Liver (tissue), 10 donors: ENCODE measurements at places on chromosomes 12 and 14. TPM values are rescaled to one million over a fixed set of nuclear protein-coding genes. Genes with fewer than 3 reads are reported as not detected.

DNA sequence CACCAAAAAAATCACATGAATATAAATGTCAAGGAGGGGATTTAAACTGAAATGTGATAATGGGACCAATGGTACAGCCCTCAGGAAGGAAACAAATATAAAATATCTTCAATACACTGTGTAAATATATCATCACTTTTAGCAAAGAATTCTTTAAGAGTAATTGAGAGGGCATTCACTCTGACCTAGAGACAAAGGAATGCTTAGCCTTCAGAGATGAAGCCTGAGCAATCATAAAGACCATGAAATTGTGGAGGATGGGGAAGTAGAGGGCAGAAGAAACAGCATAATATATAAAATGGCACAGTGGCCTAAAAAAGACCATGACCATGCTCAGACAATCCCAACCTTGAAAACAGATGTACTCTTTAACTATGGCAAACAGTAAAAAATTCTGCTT is 20.4 kb downstream of the YAF2 start:
- DNase-seq = no peak

CLEC6A gene
- total RNA-seq = not detected

RDH12 gene
- total RNA-seq = 0.09 TPM

DNA sequence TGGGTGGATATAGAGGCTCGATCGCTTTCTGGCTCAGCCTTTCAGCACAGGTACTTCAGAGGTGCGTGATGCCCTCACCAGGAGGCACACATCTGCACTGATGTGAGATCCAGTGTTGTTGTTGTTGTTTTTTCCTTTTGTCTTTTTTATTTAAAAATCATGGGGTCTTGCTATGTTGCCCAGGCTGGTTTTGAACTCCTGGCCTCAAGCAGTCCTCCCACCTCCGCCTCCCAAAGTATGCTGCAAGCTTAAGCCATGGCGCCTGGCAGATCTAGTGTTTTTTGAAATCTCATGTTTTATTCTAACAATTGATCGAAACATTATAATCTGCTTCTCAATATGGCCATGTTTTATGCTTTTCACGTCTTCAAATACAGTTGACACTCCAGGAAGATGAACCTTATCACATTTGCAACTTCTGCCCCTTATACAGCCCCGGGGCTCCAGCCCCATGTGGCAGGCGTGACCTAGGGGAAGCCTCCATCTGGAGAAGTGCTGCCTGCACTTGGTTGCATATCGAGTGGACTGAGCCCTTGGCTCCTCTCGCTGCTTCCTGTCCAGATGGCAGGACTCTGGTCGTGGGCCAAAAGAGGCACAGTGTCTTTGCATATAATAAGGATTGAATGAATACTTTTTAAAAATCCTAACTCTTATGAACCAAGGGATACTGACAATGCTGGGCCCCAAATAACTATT is 71.7 kb downstream of the TRAF3 start:
- no peak for DNase-seq

DNA sequence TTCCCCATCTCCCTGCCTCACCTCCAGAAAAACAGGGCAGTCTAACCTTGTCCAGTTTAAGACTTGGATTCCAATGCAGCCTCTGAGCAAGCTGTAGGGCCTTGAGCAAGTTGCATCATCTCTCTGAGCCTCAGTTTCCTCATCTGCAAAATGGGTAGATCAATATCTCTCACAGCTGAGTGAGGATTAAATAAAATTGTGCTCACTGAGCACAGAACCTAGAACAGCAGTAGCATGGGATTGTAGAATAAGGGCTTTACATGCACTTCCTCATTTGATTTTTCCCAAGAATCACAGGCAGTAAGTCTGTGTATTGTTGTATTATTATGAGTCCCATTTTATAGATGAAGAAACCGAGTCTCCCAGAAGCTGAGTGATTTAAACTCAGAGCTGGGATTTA is 2.0 kb downstream of the DTX1 start:
- no peak for DNase-seq

- DNase-seq = peak; percentile 44
These were observed 896 bp upstream of the CDKN1B start for GRCh38 chr12:12716151-12716792.

DNA sequence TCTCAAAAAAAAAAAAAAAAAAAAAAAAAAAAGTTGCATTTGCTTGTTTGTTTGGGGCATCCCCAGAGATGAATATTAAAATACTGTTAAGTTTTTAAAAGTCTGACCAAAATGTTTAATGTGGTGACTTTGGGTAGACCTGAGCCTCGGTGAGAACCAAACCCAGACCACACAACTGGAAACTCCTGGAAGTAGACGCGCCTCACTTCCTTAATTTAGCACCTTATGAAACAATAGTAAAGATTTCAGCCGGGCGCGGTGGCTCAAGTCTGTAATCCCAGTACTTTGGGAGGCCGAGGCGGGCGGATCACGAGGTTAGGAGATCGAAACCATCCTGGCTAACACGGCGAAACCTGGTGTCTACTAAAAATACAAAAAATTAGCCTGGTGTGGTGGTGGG is 9.3 kb downstream of the NFKBIA start:
- no peak for DNase-seq

GRCh38 chr12:28827861-28828260 is 321.2 kb upstream of the FAR2 start:
- DNase-seq = no peak

SLCO1B1 gene
- 218 TPM for total RNA-seq

DNA sequence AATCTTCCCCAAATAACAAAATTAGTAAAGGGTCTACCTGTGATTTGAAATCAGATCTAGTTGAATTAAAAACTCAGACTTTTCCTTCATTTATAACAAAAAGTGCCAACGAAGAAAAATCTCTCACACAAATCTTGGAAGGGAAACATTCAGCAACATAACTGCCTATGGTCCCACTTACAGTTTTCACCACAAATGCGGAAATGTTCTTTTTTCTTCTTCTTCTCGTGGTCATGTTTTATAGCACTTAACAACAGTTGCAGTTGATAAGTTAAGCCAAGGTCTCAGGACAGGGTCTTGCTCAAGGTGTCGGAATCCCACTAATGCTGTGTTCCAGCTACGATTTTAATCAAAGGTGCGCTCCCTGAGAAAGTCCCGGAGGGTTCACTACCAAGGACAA is 10.1 kb downstream of the RNASE6 start:
- DNase-seq = no peak

DNA sequence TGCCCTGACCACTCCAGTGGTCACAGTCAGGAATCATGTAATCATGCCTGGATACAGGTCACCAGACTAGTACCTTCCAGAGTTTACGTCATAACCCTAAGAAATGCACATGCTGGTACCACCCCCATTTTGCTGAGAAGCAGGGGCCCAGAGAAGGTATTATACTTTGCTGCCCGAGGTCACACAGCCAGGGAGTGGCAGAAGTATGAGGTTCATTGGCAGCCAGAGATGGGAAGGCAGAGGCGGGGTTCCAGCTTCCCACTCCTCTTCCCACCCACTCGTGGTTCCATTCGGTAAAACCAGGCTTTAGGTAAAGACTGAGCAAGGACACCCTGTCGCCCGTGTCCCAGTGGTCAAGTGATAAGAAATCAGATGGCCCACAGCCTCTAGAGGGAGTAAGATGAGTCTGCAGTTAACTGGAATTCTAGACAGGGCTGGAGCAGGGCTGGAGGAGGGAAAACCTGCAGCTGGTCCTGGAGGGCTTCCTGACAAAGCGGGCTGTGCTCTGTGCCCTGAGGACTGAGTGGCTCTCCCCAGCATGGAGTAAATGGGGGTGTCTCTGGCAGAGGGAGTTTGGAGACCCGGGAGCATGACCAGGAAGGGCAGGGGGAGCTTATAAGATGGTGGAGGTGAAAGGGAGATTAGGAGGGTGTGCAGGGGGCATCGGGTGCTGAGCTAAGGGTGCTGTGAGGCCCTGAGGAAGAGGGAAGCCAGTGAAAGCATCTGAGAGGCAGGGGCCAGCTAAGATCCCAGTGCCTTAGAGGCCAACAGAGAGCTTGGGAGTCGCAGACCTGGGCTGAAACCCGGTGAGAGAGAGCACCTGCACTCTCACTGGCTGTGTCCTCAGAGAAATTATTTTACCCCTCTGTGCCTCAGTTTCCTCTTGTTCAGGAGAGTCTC is 5.7 kb downstream of the FAM222A start:
- no peak for DNase-seq

DNA sequence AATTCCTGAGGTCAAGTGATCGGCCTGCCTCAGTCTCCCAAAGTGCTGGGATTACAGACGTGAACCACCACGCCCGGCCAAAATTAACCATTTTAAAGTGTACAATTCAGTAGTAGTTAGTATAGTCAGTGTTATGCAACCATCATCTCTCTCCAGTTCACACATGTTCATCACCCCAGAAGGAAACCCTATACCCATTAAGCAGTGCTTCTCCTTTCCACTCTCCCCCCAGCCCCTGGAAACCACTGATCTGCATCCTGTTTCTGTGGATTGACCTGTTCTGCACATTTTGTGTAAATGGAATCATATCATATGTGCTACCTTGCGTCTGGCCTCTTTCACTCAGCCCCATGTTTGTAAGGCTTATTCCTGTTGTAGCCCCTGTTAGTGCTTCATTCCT is 52.2 kb downstream of the PHETA1 start:
- no peak for DNase-seq
